ENCODE measurements at places on chromosomes 7 and 10.
A peak's percentile ranks its signal among the peaks of the same experiment; 100 is the strongest.

GRCh38 chr7:95601316-95601715 lies 5.0 kb upstream of the PDK4 start:
- DNase-seq = no peak

DNA sequence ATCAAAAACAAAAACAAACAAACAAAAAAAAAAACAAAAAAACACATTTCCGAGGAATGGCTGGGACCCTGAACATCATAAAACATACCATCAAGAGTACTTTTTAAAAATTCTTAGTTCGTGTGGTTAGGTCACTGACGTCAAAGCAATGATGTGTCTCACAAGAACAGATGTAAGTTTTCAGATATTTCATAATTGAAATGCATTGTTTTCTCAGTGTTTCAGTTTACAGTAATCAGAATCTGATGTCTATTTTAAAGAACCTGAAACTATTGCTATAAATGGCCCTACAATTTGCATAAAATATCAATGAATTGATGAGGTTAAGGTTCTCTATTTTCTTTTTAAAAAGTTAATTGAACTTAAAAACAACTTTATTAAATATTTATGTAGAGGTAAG lies 103.7 kb upstream of the HGF start:
- no peak for DNase-seq

DNA sequence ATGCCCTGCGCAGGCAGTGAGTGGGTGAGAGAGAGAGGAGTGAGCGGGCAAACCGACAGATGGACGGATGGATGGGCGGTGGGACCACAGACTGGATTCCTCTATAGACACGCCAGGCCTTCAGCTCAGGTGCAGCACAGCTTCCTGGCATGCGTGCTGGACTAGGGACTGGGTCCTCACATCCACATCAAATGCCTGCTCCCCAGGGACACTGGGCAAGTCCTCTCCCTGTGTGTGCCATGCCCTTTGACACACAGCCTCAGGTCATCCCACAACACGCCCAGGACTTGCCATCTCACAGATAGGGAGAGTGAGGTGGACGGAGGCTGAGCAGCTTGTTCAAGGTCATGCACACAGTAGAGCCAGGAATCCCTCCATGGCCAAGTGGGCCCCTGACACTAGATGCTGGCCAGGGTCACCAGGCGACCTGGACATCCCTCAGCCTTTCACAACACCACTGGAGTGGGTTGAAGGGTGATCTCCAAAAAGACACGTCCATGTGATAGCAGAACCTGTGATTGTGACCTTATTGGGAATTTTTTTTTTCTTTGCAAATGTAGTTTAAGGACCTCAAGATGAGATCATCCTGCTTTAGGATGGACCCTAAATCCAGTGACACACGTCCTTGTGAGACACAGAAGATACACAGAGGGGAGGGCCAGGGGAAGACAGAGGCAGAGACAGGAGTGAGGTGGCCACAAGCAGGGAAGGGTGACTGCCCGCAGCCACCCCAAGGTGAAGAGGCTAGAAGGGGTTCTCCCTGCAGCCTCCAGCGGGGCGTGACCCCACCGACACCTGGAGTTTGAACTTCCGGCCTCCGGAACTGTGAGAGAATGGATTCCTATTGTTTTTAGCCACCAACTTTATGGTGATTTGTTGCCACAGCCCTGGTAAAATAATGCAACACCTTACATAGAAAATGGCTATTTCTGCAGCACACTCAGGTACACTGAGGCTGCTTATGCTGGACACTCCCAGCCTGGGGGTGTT lies 155.0 kb upstream of the CHST15 start:
- DNase-seq = no peak

GRCh38 chr7:66837007-66837406 lies 84.0 kb upstream of the TMEM248 start:
- peak; percentile 76 for DNase-seq

- no peak for DNase-seq
Observed at GRCh38 chr7:23476286-23477156, 6.2 kb upstream of the IGF2BP3 start.

- DNase-seq = no peak
Observed at GRCh38 chr7:42123716-42124115, 113.3 kb downstream of the GLI3 start.

DNA sequence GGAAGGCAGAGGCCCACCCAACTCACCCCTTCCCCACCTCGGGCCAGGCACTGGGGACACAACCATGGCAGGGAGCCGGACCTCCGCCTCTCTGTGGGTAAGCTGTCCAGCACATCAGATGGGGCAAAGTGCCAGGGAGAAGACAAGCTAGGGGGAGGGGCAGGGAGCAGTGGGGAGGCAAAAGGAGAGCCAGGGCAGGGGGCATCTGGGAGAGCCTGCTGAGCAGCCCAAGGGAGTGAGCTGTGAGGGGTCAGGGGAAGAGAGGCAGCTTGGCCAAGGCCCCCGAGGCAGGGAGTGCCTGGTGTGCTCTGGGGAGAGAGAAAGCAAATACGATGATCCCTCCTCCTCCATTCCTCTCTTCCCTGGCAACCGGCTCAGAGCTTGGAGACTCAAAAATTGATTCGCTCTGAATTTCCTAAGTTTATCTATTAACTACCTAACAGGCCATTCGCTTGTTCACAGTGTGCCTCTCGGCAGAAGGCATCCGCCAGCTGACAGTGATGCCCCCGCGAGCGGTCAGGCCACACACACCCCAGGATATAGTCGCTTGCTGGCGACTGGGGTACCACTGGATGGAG lies 4.5 kb downstream of the CAMK2B start:
- no peak for DNase-seq

DNA sequence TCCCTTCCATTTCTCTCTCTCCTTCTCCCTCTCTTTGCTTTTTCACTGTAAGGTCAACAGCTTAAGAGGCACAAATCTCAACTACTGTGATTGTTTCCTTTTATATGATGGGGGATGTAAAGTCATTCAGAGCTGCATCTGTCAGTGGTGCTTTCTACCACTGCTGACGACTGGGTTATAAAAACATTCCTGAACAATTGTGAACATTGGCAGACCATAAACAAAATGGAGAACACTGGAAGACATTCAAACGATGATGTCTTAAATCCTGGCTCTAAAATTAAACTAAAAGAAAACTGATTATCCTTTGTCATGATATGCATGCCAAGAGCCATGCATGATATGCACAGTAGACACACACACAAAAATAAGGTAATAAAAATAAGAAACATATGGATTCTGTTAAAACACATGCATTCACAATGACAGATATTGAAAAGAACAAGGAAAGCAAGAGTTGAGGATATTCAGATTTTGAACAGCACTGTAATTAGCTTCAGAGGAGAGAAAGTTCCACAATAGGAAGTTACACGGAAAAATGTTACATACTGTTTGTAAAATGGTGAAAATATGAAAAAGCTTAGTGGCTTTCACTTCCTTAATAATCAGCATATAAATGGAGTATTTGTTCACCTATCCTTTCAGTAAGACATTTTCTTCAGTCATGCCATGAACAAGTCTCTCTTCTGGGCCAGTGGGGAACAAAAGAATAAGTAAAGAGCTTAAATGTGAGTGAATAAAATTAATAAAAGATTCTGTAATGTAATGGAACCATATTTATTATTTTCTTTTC lies 89.2 kb downstream of the RNLS start:
- DNase-seq = no peak

GRCh38 chr10:17144032-17144431 lies 14.4 kb upstream of the CUBN start:
- DNase-seq = no peak

GRCh38 chr7:80876894-80877414 lies 41.9 kb downstream of the SEMA3C start:
- no peak for DNase-seq

- DNase-seq = no peak
Observed at GRCh38 chr10:86857128-86857721, 100.2 kb downstream of the MMRN2 start.

DNA sequence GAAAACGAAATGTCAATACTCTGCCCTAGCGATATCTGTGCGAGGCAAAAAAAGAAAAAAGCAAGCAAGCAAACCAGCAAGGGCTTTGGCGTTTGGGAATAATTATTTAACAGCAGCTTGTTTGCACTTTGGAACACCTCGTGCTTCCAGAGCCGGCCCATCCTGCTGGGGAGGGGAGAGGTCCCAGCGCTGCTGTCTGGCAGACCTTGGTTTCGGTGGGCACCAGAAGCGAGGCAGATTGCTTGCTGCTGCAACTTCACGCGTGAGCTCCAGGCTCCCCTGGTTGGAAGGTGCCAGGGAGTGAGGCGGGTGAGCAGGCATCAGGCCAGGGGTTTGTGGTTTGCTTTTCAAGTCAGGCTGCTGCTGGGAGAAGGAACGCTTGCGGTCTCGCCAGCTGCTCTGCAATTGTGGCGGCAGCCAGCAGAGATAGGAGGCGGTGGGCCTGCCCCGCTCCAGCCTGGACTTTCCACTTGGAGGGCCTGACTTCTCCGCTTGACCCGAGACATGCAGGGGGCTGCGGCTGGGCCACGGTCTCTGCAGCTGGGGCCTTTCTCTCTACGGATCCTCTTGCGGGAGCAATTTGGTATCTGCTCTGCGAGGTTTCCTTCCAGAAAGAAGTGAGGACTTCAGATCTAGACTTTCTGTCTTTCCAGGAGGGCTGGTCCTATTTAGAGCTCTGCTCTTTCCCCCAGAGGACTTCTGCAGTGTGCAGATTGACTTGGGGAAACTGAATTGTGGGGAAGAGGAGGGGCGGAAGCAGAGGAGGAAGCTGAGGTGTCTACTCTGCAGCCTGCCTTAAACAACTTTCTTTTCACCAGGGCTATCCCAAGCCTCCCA lies 131.4 kb downstream of the PRPF18 start:
- peak; percentile 55 for DNase-seq

- DNase-seq = no peak
Observed at GRCh38 chr10:75887992-75888680, 456.7 kb downstream of the LRMDA start.

GRCh38 chr10:90289037-90289436 lies 568.8 kb downstream of the HTR7 start:
- no peak for DNase-seq

DNA sequence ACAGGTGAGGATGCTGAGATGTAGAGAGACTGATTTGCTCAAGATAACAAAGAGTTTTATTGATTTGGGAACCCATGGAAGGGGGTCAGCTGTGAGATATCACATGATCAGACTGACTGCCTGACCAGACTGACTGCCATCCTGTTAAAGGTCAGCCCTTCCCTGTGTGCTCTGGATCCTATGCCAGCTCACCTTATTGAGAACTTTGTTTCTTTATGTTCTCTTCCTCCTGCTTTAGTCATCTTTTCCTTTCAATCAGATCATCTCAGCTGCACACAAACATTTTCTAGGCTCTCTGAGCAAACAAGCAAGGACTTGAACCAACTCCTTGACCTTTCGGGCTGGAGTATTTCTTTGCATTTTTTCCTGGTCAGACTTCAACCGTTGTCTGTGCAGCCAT lies 50.0 kb upstream of the MTPN start:
- DNase-seq = no peak

DNA sequence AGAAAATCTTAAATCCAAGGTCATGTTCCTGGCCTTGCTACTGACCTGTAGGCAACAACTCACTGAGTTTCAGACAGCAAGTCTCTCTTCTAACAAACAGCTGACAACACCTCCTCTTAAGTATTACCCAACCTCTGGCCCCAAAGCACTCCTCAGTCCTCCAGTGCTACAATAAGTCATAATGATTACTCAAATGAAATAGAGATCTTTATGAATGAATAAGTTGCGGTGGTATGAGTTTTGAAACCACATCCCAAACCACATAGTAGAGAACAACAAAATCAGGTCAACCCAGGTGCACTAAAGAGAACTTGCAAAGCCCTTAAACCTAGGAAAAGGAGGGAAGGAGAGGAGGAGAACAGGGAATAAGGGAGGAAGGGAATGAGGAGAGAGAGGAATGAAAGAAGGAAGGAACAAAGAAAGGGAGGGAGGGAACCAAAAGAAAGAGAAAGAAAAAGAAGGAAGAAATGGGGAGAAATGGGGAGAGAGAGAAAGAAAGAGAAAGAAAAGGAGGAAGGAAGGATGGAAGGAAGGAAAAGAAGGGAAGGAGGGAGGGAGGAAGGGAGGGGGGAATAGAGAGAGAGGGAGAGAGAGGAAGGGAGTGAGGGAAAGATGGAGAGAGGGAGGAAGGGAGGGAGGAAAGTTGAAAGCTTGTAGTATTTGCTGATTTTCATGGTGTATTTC lies 142.8 kb upstream of the CALCR start:
- no peak for DNase-seq

- no peak for DNase-seq
Observed at GRCh38 chr7:84390845-84391244, 196.3 kb upstream of the SEMA3A start.

GRCh38 chr10:57694956-57695608 lies 572.6 kb downstream of the IPMK start:
- DNase-seq = no peak

DNA sequence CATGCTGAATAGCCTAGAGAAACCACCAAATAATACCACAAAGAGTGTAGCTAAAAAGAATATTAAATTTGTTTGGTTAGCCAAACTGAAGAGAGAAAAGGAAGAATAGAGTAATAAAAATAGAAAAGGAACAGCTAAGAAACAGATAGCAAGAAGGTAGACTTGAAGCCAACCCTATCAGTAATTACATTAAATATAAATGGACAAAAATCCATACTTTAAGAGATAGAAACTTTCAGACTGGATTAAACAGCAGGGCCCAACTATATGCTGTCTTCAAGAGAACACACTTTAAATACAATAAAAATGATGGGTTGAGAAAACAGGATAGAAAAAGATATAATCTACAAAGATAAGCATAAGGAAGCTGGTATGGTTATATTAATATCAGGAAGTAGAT lies 31.2 kb downstream of the IL2RA start:
- no peak for DNase-seq

DNA sequence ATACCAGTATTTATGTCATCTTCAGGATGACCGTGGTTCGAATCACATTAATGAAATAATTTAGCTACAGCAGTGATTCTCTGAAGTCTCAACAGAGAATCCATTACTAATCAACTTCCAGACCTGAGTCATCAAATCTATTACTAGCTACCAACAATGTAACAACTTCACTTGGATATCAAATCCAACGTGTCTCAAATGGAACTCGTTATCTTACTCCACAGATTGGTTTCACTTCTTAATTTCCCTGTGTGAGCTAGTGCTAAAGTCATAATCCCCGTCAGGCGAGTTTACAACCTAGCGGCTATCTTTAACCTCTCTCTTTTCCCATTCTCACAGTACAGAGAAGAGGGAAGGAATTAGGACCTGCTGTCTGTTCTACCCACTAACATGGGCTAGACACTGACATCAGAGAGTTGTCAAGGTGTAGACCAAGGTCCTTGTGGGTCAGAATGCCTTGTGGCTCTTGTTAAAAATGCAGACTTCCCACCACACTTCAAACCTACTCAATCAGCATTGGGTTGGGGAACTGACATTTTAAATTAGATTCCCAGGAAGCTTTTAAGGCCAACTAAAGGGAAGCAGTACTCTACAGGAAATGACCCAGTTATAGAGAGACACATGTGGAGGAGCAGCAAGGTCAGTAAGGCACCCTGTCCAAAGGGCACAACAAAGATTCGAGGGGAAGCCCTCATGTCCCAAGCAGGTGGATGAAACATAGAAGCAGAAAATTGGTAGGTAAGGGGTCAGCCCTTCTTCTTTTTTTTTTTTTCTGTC lies 57.3 kb upstream of the GSAP start:
- no peak for DNase-seq
